ENCODE measurements at places on chromosomes 7 and 10.
A peak's percentile ranks its signal among the peaks of the same experiment; 100 is the strongest.

DNA sequence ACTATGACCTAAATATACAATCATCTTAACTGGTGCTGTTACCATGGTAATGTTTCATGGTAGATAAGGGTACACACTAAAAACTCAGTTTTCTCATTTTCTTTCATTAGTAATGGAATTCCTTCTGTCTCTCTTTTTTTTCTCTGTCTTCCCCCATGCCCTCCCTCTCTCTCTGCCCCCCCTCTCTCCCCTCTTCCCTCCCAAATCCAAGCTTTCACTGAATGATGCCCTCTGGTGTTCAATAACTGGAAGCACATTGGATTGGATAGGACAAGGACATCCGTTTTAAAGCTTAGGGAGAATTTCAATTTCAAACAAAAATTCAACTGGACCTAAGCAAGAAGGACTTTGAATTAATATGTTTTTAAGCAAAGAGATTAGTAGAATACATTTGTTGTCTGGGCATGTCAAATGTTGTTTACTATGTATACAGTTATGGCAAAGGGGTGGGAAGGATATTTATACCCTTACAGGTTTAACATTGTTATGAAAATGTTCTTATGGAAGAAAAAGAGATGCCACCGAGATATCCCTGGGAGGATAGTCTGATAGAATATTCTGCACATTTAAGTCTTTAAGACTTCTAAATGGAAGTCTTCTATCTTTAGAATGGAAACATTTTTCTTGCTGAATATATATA lies 6.1 kb downstream of the CHRM2 start:
- DNase-seq, result peak; percentile 46

GRCh38 chr10:32972460-32972859 lies 14.4 kb upstream of the ITGB1 start:
- DNase-seq, result no peak

- no peak for DNase-seq
These were observed 367.8 kb downstream of the NRG3 start for GRCh38 chr10:82242778-82243177.

GRCh38 chr7:30980751-30981150 lies 17.0 kb downstream of the GHRHR start:
- no peak for DNase-seq

DNA sequence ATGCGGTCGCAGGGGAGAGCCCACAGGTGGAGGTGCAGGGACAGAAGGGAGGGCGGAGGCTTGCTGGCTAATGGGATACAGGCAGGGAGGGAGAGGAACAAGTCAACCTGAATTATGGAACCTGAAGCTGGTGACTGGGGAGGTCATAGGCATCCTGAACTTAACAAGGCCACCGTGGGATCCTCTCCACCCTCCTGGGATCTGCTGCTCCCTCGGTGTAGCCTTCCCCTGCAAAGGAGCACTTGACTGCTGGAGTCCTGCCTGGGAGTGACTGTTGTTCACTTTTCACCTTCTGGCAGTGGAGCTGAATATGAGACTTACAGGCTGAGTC lies 223.1 kb downstream of the GFRA1 start:
- DNase-seq, result no peak

DNA sequence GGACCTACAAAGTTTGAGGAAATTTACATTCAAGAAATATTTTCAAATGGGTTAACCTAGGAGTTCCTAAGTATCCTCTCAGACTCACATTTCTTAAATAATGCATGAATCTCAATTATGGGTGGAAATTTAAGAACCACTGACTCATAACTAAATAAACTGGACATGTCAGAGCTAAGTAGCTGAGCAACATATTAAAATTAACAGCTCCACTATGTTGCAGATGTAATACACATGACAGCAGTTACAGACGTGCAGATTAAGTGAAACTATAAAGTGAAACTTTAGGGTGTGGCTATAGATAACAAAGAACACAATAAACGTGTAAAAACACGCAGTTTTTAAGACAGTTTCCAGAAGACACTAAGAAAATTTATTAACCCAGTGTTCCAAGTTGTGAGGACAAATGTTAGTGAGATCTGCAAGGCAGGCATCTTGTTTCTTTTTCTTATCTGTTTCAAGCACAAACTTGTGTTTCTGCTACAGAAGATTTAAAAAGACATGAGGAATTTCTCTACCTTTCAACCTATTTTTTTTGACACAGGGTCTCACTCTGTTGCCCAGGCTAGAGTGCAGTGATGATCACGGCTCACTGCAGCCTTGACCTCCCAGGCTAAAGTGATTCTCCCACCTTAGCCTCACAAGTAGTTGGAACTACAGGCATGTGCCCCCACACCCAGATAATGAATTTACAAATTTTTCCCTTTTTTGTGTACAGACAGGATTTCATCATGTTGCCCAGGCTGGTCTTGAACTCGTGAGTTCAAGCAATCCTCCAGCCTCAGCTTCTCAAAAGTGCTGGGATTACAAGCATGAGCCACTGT lies 25.3 kb downstream of the DNMBP start:
- DNase-seq, result no peak

GRCh38 chr7:157061979-157062378 lies 51.5 kb upstream of the MNX1 start:
- no peak for DNase-seq

DNA sequence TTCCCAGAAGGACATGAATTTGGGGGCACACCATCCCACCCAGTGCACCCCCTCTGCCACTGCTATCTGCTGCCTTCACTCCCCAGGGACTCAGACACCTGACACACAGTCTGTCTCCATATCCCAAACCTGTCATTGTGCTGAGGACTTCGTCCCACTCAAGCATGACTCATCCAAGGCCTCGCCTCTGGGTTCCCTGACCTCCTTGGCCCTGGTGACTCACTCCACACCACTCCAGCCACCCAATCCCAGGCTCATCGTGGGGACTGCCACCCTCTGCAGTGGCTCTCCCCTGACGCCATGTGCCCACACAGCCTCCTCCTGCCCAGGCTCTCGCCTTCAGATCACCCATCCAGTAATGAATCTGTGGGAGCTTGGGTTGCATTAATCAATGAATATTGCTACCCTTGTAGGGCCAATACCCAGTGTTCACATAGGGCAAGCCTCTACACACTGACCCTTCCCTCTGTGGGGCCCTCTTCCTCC lies 6.6 kb upstream of the INSIG1 start:
- DNase-seq, result no peak

DNA sequence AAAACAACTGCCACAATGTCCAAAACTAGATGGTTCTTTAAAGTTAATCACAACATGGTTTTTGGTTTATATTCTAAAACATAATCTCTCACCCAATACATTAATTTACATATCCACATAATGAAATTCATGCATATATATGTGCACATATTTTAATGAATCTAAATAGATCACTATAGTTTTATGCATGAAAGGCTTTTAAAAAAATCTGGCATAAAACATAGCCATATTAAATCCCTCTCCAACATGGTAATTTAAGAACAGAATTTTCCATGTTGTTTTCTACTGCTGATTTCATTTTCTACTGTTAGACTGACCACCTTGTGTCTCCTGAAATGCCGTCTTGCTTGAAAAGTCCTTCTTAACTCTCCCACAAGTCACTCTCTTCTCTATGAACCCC lies 196.1 kb upstream of the AOAH start:
- DNase-seq, result no peak

GRCh38 chr7:15199482-15199881 lies 296.9 kb upstream of the DGKB start:
- DNase-seq, result no peak

- peak; percentile 23 for DNase-seq
These were observed 18.8 kb downstream of the CDC123 start for GRCh38 chr10:12214763-12215218.

DNA sequence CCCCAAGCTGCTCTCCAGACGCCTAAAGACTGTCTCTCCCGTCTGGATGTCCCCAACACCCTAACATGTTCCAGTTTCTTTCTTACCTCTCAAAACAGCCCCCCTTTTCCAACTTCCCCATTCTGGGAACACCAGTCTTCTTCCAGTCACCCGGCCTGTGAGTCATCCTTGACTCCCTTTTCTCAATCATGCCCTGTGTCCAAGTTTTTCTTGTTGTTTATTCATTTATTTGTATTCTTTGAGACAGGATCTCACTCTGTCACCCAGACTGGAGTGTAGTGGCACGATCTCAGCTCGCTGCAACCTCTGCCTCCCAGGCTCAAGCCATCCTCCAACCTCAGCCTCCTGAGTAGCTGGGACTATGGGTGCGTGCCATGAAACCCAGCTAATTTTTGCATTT lies 15.6 kb downstream of the SNX10 start:
- DNase-seq, result no peak

GRCh38 chr10:1530871-1531517 lies 206.3 kb downstream of the ADARB2 start:
- DNase-seq, result no peak

- DNase-seq, result no peak
These were observed 466.5 kb upstream of the NRP1 start for GRCh38 chr10:33800986-33801385.

DNA sequence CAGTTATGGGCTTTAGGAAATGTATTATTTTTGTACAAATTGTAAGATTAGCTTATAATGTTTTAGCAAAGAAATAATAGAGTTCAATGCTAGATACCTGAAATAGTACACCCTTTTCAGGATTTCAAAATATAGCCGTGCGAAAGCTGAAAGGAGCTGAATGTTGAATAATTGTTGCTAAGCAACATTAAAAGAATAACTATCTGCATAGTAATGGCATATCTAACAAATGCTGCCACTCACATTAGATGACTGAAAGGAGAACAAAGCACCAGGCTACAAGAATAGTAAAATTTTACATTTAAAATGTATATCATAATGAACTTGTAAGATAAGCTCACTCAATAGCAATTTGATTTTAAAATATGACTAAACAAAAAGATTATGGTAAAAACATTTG lies 82.5 kb downstream of the SDHAF3 start:
- DNase-seq, result no peak

All from iPS-NIHi11 (cell line).